ENCODE measurements at places on chromosomes 6 and 20. TPM values are rescaled to one million over a fixed set of nuclear protein-coding genes. Genes with fewer than 3 reads are reported as not detected.

DNA sequence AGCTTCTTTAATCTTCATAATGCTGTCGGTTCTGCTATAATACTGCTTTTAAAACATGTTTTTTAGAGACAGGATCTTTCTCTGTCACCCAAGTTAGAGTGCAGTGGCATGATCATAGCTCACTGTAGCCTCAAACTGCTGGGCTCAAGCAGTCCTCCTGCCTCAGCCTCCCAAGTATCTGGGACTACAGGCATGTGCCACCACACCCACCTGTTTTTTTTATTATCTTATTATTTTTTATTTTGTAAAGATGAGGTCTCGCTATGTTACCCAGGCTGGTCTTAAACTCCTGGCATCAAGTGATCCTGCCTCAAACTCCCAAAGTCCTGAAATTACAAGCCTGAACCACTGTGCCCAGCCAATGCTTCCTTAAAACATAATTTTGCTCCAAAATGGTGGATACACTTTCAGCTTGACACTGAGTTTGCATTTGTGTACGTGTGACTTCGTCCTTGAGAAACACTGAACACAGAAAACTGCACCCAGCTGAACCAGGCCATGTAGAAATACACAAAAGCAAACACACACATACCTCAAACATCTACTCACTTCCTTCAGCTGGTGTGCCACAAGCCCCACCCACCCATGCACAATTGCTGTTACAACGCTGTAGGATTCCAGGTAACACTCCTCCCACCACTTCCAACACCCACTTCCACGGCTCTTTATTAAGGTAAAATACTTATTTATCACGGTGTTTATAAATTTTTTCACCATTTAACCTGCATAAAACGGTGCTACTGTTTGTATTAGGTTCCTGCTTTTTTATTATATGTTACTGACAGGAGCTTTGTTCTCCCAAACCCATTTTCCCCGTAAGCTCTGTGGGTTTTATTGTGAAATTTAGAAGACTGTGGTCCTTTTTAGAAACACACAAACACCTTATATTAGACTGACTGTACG lies 109.1 kb downstream of the TSHZ2 start:
- no peak for DNase-seq

DNA sequence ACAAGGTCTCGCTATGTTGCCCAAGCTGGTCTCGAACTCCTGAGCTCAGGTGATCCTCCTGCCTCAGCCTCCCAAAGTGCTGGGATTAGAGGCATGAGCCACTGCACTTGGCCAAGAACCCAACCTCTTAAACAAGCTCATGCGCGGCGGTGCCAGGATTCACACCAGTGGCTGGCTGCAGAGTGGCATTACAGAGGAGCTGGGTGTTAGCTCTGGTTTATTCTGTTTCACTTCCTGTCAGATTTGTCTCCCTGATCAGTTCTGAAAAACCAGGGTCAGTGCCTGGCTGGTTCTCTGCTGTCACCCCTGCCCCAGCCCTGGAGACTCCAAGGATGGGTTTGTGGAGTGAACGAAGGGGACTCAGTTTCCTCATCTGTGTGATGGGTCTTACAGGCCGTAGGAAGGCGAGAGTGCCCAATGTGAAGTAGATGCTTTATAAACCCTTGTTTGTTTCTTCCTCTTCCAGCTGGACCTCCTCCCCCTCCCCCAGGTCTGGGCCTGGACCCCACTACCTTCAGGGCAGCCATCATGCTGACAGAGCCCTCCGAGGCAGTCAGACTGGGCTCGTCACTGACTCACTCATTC lies 63.4 kb downstream of the UBE2V1 start:
- DNase-seq: no peak

- DNase-seq: no peak
Measured at GRCh38 chr6:74439123-74439811, 743.3 kb downstream of the CD109 start.

DNA sequence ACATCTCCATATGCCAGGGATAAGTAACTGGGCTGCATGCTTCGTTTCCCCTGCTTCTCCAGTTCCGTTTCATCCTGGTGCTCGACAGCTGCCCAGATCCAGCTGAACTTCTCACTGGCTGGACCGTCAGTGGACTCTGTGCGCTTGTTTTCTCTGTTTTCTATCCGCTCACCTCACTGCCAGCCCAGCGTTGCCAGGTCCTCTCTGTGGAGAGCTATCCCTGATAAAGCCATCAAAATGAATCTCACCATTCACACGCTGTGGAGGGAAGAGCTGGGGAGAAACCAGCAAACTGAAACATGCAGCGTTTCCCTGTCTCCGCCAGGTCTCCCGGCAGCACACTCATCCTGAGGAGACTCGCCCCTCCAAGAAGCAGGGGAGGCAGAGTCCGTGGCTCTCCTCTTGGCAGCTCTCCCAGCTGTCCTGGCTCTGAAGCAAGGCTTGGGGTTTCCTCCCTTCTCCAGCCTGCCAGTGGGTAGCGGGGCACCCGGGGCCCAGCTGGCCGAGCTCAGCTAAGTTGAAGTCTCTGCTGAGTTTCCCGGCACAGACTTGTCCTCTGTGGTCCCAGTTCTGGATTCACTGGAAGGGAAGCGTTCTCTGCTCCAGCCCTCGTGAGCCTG lies 160.9 kb downstream of the DTNBP1 start:
- DNase-seq: no peak

DNA sequence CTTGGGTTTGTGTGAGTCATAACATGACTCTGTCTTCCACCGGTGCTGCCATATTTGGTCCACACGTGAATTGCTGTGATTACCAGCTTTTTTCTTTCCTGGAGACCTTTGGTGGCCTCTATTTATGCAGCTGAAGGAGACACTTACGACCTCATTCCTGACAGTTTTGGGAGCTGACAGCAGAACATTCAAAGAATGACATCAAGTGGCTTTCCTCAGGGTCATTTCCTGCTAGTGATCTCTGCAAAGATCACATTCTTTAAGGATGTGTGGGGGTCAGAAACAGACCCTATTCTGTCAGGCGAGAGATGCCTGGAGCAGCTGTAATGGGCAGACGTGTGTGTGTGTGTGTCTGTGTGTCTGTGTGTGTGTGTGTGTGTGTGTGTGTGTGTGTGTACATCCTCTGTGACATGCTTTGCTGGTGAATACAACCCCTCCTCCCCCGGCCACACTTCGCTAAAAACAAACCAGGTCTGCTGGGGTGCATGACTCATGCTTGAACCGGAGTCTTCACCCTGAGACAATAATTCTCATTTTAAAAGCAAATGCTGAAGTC lies 115.6 kb downstream of the TMEM170B start:
- no peak for DNase-seq

DNA sequence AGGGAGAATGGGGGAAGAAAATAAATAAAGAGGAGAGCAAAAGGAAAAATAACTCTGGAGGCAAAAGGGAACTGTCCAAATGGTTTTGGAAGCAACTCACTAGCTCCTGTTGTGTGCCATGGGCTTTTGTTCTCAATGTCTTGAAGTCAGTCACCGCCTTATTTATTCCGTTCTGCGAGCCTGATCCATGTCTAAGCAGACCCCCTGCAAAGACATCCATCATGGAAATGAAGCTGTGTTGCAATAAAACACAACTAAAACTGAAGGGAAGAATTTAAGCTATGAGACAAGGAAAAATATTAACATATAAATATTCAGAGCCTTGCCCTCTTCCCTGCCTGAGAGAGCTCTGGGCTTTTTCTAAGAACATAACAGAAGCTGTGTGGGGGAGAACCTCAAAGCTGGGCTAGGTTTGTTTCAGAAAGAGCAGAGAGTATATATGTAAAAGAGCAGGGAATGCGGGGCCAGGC lies 373.2 kb upstream of the CNR1 start:
- no peak for DNase-seq

DNA sequence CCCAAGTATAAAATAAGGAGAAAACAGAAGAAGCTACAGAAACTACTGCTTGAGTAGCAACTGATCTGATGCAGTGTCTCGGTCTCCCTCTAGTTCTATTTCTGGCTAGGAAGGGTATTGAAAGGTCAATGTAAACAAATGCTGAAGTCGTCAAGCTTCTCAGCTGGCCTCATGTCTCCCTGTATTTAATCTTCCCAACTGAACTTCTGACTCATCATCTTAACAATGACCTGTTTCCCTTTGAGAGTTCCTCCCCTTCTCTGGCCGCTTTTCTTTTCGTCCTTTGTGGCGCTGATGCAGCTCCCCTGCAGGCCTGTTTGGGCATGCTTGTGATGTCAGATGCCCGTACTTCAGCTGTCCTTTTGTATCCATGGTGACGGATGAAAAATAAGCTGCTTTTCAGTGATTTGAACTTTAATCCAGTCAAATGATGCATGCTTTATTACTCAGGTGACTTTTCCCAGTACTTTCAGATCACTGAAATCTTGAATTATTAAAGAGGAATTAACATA lies 7.8 kb upstream of the LCA5 start:
- no peak for DNase-seq

- no peak for DNase-seq
Measured at GRCh38 chr6:158213925-158214674, 46.0 kb downstream of the GTF2H5 start.

The PRRT1 gene
- total RNA-seq: 0.33 TPM

DNA sequence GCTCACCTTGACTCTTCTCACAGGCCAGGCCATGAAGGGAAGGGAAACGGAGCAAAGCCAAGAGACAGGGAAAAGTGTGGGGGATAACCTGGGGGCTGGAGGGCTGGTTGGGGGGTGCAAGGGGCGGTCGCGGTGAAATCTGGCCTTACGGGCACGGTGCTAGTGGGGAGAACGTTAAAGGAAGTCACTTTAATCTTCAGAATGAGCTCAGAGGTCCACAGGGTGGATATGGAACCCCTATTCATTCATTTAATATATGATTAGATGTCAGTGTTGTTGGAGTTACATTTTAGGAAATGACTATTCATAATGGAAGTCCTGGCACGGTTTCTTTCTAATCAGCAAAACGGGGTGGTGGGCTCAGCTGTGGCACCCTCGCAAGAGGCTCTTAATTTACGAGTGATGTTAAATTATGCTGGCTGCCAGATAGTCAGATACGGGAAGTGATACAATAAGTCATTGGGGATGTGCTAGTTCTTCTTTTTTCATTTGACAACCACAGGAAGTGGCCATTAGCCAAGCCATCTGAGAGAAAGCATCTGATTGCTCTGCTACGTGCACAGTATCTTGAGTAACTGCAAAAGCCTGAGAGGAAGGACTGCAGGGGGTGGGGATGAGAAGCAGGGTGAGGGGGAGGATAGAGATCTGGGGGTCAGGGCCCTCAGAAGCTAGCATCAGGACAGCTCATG lies 253.0 kb downstream of the QKI start:
- peak; percentile 63 for DNase-seq

DNA sequence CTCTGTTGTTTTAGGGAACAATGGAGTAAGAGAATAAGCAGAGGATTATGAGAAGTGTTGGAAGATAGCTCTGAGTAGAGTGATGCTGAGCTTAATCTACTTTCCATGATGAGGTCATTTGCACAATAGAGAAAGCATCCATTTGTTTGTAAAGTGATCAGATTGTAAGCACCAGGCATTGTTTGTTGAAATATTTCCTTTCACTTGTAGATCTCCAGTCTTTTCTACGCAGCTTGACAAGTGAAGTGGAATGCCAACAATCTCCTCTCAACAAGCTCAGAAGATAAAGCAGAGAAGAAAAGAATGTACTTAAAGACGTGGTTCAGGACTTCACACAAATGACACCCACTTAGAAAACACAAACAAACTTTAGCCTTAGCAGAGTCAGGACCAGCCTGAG lies 80.1 kb upstream of the MARCKS start:
- no peak for DNase-seq

The ZFP64 gene
- 9.2 TPM for total RNA-seq

GRCh38 chr6:26215585-26216358 lies 128.5 kb downstream of the HFE start:
- DNase-seq: no peak

DNA sequence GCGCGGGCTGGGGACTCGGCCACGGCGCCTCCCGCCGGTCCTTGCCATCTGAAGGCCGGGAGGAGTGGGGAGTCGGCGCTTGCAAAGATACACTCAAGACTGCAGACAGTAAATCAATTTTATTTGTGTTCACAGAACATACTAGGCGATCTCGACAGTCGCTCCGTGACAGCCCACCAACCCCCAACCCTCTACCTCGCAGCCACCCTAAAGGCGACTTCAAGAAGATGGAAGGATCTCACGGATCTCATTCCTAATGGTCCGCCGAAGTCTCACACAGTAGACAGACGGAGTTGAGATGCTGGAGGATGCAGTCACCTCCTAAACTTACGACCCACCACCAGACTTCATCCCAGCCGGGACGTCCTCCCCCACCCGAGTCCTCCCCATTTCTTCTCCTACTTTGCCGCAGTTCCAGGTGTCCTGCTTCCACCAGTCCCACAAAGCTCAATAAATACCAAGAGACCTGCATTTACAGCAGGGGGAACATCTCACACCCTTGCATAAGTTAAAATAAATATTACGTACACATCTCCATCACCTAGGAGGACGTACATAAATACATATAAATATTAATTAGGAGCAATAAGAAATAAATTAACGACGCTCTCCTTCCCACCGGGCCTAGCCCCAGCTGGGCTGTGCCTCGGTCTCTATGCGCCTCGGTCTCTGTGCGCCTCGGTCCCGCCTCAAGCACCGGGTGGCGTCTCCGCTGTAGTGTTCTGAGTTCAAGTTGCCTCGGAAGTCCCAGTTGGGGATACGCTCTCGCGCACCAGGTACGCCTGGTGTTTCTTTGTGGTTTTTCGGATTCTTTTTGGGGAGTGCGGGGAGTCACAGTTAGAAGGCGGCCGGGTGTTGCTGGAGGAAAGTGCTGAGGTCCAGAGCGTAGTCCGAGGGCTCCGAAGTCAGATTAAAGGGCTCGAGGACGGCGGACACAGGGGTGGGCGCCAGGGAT lies 889 bp upstream of the FLOT1 start:
- peak; percentile 68 for DNase-seq

The ARMH2 gene
- 1.3 TPM for total RNA-seq

The TUBB2B gene
- not detected for total RNA-seq

- peak; percentile 64 for DNase-seq
Measured at GRCh38 chr6:138517635-138518034, 18.3 kb upstream of the NHSL1 start.

DNA sequence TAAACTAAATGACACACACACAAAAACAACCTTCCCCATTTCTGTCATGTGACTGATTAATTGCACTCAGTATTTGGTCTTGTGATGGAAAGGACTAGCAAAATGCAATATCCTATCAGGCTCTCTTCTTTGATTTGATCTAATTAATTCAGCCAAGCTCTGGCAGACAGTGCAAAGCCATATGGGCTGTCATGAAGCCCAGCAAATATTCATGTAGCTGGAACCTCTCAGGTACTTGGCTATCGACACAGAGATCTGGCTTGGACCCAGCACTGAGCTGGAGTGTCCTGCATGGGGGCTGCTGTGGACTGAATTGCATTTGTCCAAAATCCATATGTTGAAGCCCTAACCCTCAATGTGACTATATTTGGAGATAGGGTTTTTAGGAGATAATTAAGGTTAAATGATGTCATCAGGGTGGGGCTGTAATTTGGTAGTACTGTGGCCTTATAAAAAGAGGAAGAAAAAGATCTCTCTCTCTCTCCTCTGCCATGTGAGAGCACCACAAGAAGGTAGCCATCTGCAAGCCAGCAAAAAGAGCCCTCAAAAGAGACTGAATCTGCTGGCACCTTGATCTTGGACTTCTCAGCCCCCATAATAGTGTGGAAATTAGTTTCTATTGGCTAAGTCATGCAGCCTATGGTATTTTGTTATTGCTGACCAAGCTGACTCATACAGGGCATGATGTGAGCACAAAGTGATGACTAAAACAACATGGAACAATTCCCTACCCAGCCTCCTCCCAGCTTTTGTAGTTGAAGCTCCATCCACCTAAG lies 77.1 kb downstream of the STMND1 start:
- DNase-seq: no peak

Data from natural killer cell treated with Interleukin-12 subunit alpha and Interleukin-12 subunit beta and Interleukin-15 and Interleukin-18, amount 100 ng/mL, for 72 hours (primary cell).